A673 (cell line): ENCODE measurements at places on chromosomes 5 and 9. TPM values are rescaled to one million over a fixed set of nuclear protein-coding genes. Genes with fewer than 3 reads are reported as not detected.

GRCh38 chr9:438961-439768 is 224.5 kb downstream of the DOCK8 start:
- H3K36me3 ChIP-seq = no peaks in the 10 kb centered on the region
- H3K4me1 ChIP-seq = no peaks in the 10 kb centered on the region
- DNase-seq = no peak
- H3K4me3 ChIP-seq = no peak overlapping the region

GRCh38 chr9:27047136-27047535 is 41.7 kb upstream of the LRRC19 start:
- no peaks in the 10 kb centered on the region for H3K27me3 ChIP-seq
- H3K4me1 ChIP-seq = no peaks in the 10 kb centered on the region

GRCh38 chr9:106958955-106959657 is 96.1 kb downstream of the ZNF462 start:
- no peak overlapping the region for H3K27ac ChIP-seq
- DNase-seq = no peak
- H3K27me3 ChIP-seq = no peaks in the 10 kb centered on the region
- H3K4me3 ChIP-seq = no peak overlapping the region
- H3K4me1 ChIP-seq = no peaks in the 10 kb centered on the region

The KIAA0825 gene
- 1.2 and 1.3 TPM in 2 replicates for total RNA-seq

DNA sequence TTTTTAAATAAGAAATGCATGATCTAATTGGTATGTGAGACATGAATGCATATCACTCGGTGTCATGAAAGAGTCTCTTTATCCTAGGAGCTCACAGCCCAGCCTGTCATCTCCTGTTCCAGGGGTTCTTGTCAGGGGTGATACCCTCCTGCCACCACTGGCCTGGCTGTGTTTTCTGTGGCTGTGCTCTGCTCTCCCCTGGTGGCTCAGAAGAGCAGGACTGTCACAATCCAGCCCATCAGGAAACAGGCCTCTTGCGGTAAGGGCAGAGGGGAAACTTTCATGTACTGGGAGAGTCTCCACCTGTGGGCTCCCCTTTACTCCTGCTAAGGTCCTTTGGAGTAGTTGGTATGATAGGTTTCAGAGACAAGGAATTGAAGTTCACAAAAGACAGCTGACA is 240.2 kb upstream of the GLRA1 start:
- no peak overlapping the region for H3K4me3 ChIP-seq
- no peak overlapping the region for H3K27ac ChIP-seq
- H3K27me3 ChIP-seq = peaks cover 4% of the 10 kb centered on the region
- no peak for DNase-seq
- H3K36me3 ChIP-seq = no peaks in the 10 kb centered on the region

DNA sequence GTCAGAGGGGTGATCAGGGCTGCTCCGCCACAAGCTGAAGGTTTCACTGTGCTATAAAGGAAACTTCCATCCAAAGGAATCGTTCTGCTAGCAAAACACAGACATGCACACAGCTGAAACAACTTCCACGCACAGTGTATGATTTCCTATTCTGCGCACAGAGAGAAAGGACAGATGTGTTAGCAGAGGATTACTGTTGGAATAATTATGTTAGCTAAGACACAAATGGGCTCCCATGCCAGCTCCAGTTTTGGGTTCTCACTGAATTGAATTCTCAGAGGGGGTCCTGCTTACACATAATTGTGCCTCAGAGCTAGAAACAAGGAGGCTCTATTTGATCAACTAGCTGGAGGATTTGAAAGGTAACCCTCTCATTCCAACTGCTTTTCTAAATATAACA is 352.4 kb downstream of the IRX2 start:
- no peaks in the 10 kb centered on the region for H3K4me1 ChIP-seq
- H3K27me3 ChIP-seq = no peaks in the 10 kb centered on the region
- no peak overlapping the region for H3K27ac ChIP-seq
- H3K36me3 ChIP-seq = no peaks in the 10 kb centered on the region

DNA sequence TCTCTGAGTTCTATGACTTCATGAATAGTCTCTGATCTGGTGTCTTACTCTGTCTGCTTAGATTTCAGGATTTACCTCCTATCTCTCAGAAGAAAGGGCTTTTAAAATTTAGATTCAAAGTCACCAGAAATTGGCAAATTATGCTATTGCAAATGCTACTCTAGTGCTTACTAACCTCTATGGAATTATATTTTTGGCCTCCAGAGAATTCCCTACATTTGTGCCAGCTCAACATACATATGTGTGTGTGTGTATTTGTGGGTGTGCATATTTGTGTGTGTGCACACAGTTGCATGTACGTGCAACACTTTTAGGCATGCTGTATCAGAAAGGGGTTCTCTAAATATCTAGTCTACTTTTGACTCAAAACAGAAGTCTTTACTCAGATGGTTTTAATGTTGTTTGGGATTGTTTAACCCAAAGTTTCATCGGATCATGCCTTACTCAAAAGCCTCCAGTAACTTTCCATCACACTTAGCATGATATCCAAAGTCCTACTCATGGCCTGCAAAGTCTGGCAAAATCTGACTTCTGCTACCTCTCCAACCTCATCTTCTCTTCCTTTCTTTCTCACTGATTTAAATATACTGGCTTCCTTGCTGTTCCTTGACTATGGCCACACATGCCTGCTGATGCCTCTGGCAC is 147.6 kb upstream of the NR3C1 start:
- DNase-seq = no peak
- H3K4me1 ChIP-seq = no peaks in the 10 kb centered on the region
- no peaks in the 10 kb centered on the region for H3K36me3 ChIP-seq
- H3K4me3 ChIP-seq = no peak overlapping the region
- H3K27me3 ChIP-seq = no peaks in the 10 kb centered on the region

The RAPGEF1 gene
- 56.4 and 61.5 TPM in 2 replicates for total RNA-seq

- H3K4me1 ChIP-seq = no peaks in the 10 kb centered on the region
- DNase-seq = no peak
Observed at GRCh38 chr5:111927191-111927590, 170.2 kb upstream of the NREP start.

DNA sequence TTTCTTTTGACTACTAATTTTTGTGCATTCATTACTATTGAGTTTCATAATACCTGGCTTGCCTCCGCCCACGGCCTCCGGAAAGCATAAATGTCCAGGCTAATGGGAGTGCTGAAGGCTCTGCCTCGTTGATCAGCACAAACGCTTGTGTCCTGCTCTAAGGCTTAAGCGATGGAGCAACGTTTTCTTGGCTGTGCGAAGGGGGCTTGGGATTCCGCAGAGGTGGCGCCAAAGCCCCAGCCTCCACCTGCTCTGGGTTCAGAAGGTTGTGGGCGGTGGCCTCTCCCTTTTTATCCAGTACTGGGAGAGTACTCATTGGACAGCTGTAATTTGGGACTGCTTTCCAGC is 19.7 kb downstream of the ANXA2R start:
- no peaks in the 10 kb centered on the region for H3K36me3 ChIP-seq
- H3K27me3 ChIP-seq = no peaks in the 10 kb centered on the region
- H3K4me1 ChIP-seq = peaks cover 16% of the 10 kb centered on the region
- peak overlapping the region; percentile 81 for H3K4me3 ChIP-seq
- DNase-seq = no peak

The HCN1 gene
- 0.04 and 0.09 TPM in 2 replicates for total RNA-seq

- H3K27ac ChIP-seq = no peak overlapping the region
- DNase-seq = peak; percentile 66
- H3K27me3 ChIP-seq = no peaks in the 10 kb centered on the region
- no peaks in the 10 kb centered on the region for H3K36me3 ChIP-seq
- no peak overlapping the region for H3K4me3 ChIP-seq
- H3K4me1 ChIP-seq = peaks cover 13% of the 10 kb centered on the region
Observed at GRCh38 chr5:146039420-146039819, 66.0 kb downstream of the PLAC8L1 start.

DNA sequence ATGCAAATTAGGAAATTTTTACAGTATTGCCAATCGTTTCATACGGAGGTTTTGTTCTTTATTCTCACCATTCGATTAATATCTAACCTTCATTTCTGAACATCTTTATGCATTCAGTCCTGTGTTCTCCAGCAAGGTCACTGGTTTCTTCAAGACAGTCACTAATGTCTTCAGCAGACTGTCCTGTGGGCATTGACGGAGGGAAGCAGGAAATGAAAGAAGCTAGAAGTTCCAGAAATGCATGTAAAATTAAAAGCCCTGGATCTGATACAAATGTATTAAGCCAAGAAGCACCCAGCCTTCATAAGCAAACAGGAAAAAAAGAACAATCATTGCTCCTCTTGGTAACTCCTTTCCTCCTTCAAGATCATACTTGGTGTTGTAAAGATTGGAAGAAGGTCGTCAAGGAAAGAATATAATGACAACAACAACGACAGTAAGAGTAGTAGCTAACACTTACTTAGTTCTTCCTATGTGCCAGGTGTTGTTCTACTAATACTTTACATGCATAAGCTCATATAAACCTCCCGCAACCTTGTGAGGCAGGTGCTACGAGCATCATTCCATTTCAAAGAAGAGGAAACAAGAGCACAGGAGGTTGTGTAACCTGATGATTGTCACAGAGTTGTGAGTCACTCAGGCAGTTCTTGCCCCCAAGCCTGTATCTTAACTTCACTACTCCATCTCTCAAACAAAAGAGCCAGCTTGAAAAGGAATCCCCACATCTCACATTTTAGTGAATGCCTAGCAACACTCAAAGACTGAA is 59.9 kb upstream of the CER1 start:
- no peaks in the 10 kb centered on the region for H3K36me3 ChIP-seq
- DNase-seq = no peak
- H3K4me1 ChIP-seq = no peaks in the 10 kb centered on the region

DNA sequence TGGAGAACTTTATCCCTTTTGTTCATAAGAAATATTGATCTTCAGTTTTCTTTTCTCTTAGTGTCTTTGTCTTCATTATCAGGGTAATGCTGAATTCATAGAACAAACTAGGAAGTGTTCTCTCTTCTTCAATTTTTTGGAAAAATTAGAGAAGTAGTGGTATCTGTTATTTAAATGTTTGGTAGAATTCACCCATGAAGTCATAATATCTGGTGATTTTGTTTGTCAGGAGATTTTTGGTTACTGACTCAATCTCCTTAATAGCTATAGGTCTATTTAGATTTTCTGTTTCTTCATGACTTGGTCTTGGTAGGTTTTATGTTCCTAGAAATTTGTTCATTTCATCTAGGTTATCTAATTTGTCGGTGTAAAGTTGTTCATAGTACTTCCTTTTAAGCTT is 45.4 kb upstream of the STARD4 start:
- no peak overlapping the region for H3K27ac ChIP-seq
- DNase-seq = no peak
- no peak overlapping the region for H3K4me3 ChIP-seq
- no peaks in the 10 kb centered on the region for H3K4me1 ChIP-seq

DNA sequence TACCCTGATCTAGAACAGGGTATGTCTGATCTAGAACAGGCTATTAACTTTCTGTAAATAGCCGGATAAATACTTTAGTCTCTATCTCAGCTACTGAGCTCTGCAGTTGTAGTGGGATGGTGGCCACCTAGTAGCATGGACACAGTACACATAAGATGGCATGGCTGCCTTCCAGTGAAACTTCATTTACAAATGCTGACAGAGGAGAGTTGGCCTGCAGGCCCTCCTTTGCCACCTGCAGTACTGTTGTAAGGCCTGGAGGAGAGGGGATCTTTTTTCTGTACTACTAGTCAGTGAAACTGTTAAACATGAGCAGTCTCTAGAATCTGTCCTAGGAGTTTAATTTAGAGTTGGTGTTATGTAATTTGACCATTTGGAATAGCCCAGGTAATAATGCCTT is 86.0 kb downstream of the TRIO start:
- no peak overlapping the region for H3K4me3 ChIP-seq
- no peaks in the 10 kb centered on the region for H3K27me3 ChIP-seq
- H3K27ac ChIP-seq = no peak overlapping the region
- peaks cover 11% of the 10 kb centered on the region for H3K4me1 ChIP-seq

DNA sequence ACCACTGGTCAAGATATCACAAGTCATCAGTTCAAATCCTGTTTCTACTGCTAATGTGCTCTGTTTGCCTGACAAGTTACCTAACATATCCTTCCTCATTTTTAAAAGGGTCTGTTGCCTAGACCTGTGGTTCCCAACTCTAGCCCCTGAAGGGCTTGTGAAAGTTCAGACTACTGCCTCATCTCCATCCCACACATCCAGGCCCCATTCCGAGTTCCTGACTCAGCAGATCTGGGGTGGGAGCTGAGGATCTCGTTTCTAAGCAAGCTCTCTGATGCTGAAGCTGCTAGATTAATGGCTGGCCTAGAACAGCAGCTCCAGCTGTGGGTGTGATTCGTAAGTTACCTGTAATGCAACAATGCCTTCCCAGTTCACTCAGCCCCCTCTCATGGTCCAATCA is 32.5 kb downstream of the S1PR3 start:
- no peaks in the 10 kb centered on the region for H3K36me3 ChIP-seq
- no peak overlapping the region for H3K27ac ChIP-seq
- no peaks in the 10 kb centered on the region for H3K4me1 ChIP-seq
- no peak overlapping the region for H3K4me3 ChIP-seq
- H3K27me3 ChIP-seq = no peaks in the 10 kb centered on the region
- no peak for DNase-seq

- no peak overlapping the region for H3K27ac ChIP-seq
- no peak overlapping the region for H3K4me3 ChIP-seq
- H3K27me3 ChIP-seq = no peaks in the 10 kb centered on the region
- H3K4me1 ChIP-seq = peaks cover 13% of the 10 kb centered on the region
- DNase-seq = no peak
Observed at GRCh38 chr9:13993632-13994185, 320.2 kb downstream of the NFIB start.

DNA sequence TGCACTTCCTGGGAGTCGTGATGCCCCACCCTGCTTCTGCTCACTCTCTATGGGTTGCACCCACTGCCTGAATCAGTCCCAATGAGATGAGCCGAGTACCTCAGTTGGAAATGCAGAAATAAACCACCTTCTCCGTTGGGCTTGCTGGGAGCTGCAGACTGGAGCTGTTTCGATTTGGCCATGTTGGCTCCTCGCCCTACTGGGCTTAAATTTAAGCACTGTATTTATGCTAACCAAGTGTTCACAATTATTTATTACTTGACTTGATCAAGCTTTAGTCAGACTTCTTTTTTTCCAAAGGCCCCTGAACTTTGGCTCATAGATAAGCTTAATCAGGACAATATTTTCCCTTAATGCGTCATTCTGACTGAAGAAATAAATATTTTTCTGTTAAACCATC is 1072.4 kb upstream of the CDH9 start:
- no peak overlapping the region for H3K27ac ChIP-seq
- no peak for DNase-seq
- no peaks in the 10 kb centered on the region for H3K36me3 ChIP-seq
- H3K27me3 ChIP-seq = no peaks in the 10 kb centered on the region
- no peaks in the 10 kb centered on the region for H3K4me1 ChIP-seq
- H3K4me3 ChIP-seq = no peak overlapping the region
